Activated T-helper 2 cell treated with anti-CD3 and anti-CD28 coated beads, Interferon-gamma antibody, Interleukin-2, Interleukin-4, amounts not matched to agents 10 μg/mL and 5 μg/mL and 100 μg/mL, durations not matched to agents 14 hours and 24 hours and 36 hours (primary cell): ENCODE measurements at places on chromosomes 2 and 18.

DNA sequence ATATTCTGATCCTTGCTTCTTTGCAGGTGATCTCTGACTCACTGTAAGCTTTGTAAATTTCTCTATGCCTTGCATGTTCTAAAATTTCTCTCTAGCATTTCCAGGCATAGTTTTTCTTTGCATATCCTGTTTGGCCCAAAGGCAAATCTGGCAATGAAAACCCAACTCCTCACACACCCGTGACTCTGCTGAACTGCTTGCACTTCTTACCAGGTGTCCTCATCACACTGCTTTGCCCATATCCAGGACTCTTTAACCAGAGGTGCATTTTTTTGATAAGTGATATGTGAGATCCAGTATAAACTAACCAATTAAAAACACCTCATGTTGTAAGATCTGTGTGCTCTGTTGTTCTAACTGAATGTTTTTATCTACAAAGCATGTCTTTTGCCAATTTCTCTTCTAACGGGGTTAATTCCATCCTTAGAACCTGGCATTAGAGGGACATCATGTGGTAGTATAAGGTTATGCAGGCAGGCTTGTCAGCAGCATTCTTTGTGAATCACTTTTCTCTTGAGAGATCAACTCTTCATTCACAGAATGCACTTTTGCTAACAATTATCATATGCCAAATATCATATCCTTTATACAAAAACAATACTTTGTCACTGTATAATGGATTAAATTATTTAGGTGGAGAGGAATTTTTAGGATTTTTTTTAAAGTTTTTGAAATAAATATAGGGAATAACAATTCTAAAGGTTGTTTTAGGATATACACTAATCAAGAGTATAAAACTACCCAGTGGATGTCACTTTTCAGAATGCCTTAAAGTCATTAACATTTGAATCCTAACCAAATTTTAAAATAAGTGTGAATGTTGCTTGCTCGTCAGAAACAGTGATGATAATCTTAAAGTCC, 20.8 kb upstream of the TMX3 start:
- peaks cover 2% of the 10 kb centered on the region for H3K4me1 ChIP-seq
- no peak for DNase-seq
- no peak overlapping the region for H3K27ac ChIP-seq
- peaks cover 3% of the 10 kb centered on the region for H3K27me3 ChIP-seq

DNA sequence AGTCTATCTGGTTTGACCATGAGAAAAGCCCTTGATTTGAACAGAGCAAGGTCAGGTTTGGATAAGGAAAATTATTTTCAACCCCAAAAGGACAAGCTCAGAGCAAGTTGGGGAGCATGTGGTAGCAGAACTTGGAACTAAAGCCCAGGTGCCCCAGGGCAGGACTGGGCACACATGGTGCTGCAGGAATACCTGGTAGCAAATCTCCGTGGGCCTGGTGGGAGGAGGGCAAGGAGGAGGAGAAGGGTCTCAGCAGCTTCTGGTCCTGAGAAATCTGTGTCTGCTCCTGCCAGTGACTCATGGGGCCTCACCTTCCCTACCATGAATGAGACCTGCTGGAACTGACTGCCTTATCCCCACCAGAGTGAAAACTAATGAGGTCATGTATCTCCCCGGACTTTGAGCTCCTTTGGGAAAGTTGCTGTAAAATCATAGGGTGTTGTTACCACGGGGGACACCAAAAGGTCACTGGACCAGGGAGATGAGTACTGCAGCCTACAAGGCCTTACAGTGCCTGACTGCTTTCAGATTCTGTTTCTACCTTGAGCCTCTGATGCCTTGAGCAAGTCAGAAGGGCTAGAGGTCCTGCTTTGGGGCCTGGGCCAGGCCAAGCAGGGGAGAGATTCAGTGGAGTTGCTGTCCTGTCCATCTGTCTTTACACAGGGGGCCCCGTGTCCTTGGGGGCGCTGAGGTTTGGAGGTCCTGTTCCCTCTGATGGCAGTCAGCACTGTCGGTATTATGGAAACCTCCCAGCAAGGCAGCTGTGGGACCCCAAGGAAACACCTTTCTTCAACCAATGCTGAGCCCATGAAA, 304.0 kb downstream of the MYCN start:
- H3K27ac ChIP-seq = no peak overlapping the region
- no peaks in the 10 kb centered on the region for H3K4me1 ChIP-seq
- no peaks in the 10 kb centered on the region for H3K36me3 ChIP-seq
- H3K27me3 ChIP-seq = no peaks in the 10 kb centered on the region
- H3K4me3 ChIP-seq = no peak overlapping the region
- no peak for DNase-seq

GRCh38 chr2:187148059-187148714, 299.2 kb upstream of the ZSWIM2 start:
- H3K27me3 ChIP-seq = no peaks in the 10 kb centered on the region
- H3K36me3 ChIP-seq = no peaks in the 10 kb centered on the region
- DNase-seq = no peak
- H3K4me3 ChIP-seq = no peak overlapping the region
- no peaks in the 10 kb centered on the region for H3K4me1 ChIP-seq

DNA sequence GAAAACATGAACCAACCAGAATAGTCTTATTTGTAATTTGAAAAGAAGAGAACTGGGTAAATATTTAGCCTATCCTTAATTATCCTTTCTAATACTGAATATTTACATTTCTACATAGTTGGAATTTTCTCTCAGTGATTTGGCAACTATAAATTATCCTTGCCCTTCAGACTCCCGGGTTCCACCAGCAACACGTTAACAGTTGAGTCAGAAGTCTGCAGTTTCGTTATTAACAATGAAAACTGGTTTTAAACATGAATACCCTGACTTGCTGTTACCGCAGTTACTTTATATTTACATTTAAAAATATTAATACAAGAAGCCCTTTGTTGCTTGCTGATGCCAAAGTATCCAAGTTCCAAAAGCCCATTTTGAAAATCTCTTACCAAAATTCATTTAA, 673.0 kb downstream of the ARHGAP15 start:
- no peak overlapping the region for H3K4me3 ChIP-seq
- DNase-seq = no peak
